Daoy (cell line): ENCODE measurements at places on chromosomes 5 and 9.
A peak's percentile ranks its signal among the peaks of the same experiment; 100 is the strongest.

- no peak for DNase-seq
These were observed 105.0 kb downstream of the DTWD2 start for GRCh38 chr5:118883362-118883761.

DNA sequence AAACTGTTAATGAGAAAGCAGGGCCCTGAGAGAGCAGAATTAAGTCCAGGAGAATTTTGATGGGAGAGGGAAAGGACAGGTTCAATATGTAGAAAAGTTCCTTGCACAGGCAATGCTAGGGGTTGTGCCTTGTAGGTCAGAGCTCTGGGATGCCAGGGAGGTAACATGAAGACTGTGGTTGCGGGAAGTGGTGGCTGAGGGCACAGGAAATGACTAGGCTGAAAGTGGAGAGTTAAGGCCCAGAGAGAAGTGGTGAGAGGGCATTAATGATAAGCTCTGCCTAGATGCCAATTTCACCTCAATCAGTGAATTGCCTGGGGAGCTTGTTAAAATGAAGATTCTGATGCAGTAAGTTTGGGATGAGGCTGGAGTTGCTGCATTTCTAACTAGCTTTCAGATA is 31.5 kb upstream of the PPP3R2 start:
- DNase-seq, result peak; percentile 76

- DNase-seq, result no peak
These were observed 177.8 kb downstream of the NSG2 start for GRCh38 chr5:174223355-174223754.

DNA sequence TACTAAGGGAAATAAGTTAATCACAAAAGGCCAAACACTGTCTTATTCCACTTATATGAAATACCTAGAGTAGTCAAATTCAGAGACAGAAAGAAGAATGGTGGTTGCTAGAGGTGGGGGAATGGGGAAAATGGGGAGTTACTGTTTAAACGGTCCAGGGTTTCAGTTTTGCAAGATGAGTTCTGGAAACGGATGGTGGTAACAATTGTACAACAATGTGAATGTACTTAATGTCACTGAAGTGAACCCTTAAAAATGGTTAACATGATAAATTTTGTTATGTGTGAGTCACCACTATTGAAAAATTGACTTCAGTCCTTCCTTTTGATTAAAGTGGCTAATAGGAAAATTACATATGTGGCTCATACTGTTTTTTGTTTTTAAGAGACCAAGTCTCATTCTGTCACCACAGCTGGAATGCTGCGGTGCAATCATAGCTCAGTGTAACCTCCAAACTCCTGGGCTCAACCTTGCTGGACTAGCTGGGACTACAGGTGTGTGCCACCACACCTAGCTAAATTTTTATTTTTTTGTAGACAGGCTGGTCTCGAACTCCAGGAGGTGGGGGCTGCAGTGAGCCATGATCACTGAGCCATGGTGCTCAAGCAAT is 8.7 kb downstream of the UBQLN1 start:
- no peak for DNase-seq

- no peak for DNase-seq
These were observed 94.9 kb downstream of the TMEM174 start for GRCh38 chr5:73267766-73268435.
